ENCODE measurements at places on chromosomes 11 and 22. TPM values are rescaled to one million over a fixed set of nuclear protein-coding genes. Genes with fewer than 3 reads are reported as not detected.
A peak's percentile ranks its signal among the peaks of the same experiment; 100 is the strongest.

GRCh38 chr11:132898021-132898420, 634.3 kb downstream of the OPCML start:
- DNase-seq, result peak; percentile 70

DNA sequence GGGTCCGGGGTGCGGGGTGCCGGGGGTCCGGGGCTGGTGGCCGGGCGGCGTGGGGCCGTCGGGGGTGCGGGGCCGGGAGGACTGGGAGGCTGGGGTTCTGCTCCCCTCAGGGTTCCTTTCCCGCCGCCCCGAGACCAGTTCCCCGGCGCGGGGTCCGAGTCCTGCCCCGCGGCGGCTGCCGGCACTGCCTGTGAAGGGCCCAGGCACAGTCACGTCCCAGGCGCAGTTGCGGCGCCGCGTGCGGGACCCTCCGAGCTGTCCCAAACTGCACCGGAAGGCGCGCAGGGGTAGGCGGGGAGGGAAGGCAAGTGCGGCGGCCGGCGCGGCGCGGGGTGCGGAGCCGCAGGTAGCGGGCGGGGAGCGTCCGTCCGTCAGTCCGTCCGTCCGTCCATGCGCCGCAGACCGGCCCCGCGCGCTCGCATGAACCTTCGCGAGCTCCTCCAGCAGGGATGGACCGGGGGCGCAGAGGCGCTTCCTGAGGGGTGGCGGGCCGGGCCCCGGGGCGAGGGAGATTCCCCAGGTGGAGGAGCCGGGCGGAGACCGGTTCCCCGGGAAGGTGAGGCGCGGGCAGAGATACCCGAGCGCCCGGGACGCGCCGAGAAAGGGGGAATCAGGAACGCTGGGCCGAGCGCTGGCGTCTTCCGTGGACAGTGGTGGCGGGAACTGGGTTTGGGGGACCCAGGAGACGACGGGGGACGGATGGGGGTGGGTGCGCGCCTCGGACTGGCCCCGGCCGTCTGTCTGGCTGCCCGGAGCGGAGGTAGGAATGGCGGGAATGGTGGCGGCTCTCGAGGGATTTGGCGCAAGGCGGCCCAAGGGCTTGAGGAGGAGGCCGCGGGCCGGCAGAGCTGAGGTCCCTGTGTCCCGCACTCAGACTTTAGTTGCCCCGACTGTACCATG, 3.1 kb upstream of the ADORA2A start:
- DNase-seq, result no peak

CCDC188 gene
- 0.69 TPM for total RNA-seq

GRCh38 chr11:111559800-111560464, 19.4 kb downstream of the LAYN start:
- DNase-seq, result no peak

DNA sequence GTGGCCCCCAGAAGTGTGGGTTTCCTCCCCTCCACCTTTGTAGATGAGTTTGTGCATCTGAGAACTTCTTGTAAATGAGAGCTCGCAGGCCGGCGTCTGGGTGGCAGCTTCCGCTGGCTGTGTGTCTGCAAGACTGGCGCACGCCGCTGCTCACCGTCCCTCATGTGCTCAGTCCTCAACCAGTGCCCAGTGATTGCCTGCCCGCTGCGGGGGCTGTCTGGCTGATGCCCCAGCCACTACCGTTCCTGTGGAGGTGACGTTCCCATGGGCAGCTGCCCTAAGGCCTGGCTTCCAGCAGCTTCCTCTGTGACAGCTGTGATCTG, 8.8 kb downstream of the TBX1 start:
- no peak for DNase-seq

MS4A4A gene
- 50.9 TPM for total RNA-seq

OR4D5 gene
- not detected for total RNA-seq

DNA sequence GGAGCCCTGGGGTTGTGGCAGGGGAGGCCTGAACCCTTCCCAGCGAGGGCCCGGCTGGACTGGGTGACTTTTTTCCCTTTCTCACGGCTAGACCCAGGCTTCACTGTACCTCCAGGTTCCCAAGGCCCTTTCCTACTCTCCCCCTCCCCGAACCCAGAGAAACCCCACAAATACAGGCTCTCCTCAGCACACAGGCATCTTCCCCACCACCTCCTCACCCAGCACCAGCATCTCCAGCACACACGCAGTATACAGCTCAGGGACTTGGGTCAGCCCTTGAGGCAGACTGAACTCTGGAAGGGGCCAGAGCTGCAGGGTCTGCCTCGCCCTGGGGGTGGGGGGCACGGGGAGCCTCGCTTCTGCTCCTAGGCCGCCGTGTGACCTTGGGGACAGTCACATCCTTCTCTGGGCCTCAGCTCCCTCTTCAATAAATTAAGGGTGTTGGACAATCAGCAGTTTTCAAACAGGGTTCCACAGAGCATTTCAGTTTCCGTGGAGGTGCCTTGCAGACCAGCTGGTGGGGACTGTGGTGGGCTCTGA, 4.5 kb downstream of the TMPRSS13 start:
- DNase-seq, result no peak

DNA sequence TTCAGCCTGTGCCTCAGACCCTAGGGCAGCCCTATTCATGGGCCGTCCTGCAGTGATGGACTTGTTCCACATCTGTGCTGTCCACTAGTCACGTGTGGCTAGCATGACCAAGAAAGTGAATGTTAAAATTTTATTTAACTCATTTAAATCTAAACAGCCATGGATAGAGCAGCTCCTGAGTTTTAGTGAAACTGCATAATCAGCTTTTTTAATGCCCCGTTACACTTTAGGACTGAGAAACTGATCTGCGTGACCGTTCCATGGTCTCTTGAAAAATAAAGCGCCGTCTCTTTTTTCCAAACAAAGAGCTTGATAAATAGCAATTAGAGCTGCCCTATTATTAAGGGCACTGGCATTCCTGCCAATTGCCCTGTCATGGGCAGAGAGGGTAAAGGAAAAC, 76.5 kb upstream of the SNX19 start:
- DNase-seq, result no peak

CRYAB gene
- total RNA-seq, result 1.7 TPM

DNA sequence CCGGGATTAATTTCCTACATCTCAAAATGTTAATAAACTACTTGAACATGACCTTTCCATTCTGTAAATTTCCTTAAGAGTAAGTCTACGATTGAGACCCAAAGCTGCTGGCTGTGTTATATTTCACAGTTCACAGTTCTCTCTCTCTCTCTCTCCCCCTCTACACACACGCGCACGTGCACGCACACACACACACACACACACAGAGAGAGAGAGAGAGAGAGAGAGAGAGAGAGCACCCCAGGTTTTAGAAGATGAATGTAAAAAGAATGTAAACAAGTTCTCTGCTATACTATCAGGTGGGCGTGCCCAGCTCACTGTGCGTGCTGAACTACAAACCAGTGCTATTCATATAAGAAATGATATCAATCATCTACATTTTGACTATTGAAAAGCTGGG, 3.3 kb downstream of the BDNF start:
- no peak for DNase-seq

- no peak for DNase-seq
Observed at GRCh38 chr11:2267851-2268728, 2.3 kb downstream of the ASCL2 start.

MAPK8IP2 gene
- total RNA-seq, result 0.74 TPM

DNA sequence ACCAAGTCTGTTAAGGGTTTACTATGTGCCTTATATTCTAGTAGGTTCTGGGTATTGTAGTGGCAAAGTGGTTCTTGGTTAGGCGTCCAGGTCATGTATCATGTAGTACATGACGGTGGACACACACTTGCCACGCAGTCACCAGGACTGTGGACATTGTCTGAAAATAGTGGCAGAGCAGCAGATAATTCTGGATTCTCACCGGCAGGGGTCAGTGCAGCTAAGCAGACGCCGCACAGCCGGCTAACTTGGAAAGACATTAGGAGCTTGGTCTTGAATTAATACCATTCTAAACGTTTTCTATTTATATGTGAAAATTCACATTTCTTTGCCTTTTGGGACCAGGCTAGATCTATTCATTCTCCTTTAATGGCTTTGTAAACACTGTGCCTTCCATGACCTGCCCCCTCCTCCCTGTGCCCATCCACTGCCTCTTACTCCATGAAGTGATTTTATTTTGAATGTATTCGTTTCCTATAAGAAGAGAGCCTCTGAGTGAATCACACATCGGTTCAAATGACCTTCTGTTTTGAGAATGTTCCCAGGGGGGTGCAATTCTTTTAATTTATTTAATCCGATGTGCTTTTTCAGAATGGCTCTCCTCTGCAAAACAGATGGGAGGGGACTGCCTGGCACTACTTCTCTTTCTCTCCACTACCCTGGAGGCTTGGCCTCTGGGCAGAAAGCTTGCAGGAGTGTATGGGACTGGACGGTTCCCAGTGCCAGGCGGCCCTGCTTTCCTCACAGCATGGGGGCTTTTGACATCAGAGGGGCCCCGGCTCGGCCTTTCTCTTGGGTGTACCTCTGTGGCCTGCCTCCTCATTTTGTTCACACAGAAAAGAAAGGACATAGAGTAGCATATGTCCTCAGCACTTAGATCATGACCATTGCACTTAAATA, 378.0 kb downstream of the NTM start:
- DNase-seq, result peak; percentile 63

- no peak for DNase-seq
Observed at GRCh38 chr22:28833276-28833923, 33.0 kb upstream of the XBP1 start.

DNA sequence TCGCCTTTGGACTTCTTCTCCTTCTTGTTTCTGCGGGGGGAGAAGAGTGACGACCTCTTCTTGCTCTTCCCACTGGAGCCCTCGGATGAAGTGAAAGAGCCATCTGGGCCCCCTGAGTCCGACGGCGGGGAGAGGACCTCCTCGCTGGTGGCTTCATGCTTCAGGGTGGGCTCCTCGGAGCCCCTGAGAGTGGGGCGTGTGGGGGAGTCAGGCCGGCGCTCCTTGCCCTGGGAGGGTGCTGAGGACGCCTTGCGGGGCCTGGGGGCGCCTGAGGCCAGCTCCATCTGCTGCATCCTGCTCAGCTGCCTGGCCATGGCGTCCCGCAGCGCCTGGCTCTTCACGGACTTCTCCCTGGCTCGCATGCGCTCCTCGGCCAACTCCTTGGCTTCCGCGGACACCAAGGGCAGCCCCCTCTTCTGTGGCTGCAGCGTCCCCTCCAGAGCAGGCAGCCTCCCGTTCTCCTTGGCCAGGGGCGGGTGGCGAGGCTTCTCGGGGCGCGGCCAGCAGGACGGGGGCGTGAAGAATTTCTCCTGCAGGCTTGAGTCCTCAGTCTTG, 43.3 kb upstream of the BID start:
- no peak for DNase-seq

- no peak for DNase-seq
Observed at GRCh38 chr11:36699271-36699670, 101.2 kb upstream of the RAG2 start.

C1QTNF5 gene
- 7.7 TPM for total RNA-seq

- DNase-seq, result peak; percentile 94
Observed at GRCh38 chr11:35077709-35078469, 61.1 kb upstream of the CD44 start.

BLID gene
- total RNA-seq, result 0.74 TPM

GRCh38 chr11:128518493-128519207, 68.7 kb downstream of the ETS1 start:
- peak; percentile 56 for DNase-seq

DNA sequence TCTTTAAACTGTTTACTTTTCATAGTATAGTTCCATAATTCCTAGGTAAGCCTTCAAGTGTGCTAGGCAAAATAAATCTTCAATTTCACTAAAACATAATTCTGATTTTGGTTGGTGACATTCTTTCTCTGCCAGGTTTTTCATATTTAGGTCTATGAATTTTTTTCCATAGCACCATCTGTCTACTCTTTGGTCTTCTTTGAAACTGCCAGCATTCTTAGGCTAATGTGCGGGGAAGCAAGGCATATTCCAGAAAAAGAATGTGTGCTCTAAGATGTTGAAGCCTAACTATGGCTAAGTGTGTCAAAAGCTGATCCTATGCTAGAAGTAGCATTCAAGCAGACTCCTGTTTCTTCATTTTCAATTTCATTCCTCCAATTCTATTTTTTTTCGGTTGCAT, 213.9 kb upstream of the C11orf87 start:
- DNase-seq, result no peak

GRCh38 chr22:45602824-45603595, 68.6 kb upstream of the ATXN10 start:
- peak; percentile 46 for DNase-seq

DNA sequence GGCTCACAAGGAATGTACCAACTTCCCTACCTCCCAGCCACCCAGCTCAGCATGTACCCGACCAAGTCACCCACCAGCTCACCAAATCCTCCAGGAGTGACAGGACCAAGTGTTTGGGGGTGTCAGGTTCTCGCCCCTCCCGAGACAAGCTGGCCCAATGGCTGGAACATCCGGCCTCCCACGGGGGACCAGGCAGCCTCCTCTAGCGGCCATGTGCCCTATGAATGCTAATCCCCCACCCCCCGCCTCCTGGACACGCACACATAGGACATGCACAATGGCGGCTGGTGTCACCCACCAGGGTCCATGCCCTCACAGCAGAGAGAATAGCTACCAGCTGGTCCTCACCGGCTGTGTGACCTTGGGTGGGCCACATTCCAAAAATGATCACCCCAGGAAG, 151.0 kb downstream of the MN1 start:
- no peak for DNase-seq

HTR3B gene
- total RNA-seq, result not detected

- DNase-seq, result no peak
Observed at GRCh38 chr11:68411501-68411991, 49.0 kb upstream of the PPP6R3 start.

DNA sequence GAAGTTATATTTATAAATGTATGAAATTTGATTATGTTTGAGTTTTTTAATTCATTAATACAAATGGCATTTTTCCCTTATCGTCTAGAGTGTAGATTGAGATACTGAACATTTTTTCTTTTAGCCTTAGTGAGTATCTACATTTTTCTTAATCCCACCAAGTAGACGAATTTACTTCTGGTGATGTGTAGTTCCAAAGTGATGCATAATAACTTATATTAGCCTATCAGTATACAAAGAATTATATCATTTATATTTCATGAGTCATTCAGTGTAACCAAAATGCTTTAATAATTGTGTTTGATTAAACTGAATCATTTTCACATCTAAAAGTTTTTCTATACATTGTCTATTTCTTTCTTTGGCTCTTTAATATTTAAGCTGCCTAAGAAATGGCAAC, 745.6 kb upstream of the LUZP2 start:
- no peak for DNase-seq

GRCh38 chr11:69297787-69298266, 3.9 kb downstream of the MYEOV start:
- no peak for DNase-seq

FXYD2 gene
- not detected for total RNA-seq

NAA40 gene
- total RNA-seq, result 20.4 TPM
